ENCODE measurements at places on chromosomes 7 and 10.

DNA sequence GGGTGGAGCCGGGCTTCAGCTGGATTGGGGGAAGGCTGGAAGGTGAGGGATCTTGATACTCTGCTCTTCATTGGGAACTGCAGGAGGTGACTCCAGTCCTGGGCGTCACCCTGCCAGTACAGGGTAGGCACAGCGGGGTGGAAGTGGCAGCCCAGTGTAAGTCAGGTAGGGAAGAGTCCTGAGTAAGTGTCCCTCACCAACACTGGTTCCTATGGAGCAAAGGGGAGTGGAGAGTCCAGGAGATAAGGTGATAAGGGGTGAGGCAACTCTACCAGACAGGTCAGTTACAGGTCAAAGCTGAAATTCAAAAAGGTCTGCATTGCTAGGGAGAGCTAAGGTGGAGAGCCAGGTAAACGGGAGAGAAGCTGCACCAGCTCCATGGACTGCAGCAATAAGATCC is 145.6 kb upstream of the NFE2L3 start:
- DNase-seq = no peak

DNA sequence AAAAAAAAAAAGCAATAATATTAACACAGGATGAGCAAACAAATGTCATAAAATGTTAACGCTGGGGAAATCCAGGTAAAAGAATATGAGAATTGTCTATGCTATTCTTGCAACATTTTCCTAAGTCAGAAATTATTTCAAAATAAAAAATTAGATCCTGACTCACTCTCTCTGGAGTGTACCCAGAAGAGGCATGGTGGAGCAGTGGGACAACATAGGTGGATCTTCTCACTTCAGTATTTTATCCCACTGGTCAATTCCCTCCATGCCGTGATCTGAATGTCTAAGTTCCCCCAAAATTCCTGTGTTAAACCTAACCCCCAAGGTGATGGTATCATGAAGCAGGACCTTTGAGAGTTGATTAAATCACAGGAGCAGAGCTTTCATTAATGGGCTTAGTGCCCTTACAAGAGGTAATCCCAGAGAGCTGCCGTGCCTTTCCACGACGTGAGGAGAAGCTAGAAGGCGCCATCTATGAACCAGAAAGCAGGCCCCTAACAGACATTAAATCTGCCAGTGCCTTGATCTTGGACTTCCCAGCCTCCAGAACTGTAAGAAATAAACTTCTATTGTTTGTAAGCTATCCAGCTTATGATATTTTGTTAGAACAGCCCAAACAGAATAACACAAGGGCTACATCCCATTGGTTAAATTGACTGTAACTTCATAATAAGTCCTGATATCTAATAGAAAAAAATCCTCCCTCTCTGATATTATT is 35.2 kb downstream of the USP6NL start:
- no peak for DNase-seq

DNA sequence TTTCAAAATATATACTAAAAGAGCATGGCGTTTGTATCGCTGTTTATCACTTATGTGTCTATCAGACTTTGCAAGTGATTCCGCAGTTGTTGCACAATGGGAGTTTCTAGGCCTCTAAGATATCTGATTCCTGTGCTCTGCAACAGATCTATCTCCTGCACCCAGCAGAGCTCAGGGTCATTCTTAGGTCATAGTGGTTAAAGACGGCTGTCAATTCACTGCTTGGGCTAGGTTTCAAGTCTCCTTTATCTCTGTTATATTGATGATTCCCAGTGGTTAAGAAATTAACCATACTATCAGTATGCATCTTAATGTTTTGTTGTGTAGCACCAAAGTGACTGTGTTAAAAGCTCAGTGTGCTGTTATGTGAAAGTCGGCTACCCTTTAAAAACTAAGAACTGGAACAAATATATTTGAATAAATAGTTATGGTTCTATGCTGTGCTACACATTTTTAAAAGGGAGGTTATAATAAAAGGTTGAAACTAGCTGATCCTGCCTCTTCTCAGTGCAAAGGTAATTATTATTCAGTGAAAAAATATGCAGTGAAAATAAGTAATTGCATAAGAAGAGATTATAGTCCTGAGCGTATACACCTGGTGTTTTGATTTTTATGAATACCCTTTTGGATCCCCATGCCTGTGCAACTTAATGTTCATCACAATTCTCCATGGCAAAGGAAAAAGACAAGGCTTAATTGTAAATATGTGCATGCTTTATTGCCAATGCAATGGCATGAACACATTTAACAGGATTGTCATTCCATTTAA is 24.0 kb downstream of the HOXA1 start:
- no peak for DNase-seq

GRCh38 chr10:31803606-31804351 is 124.9 kb downstream of the ARHGAP12 start:
- no peak for DNase-seq

DNA sequence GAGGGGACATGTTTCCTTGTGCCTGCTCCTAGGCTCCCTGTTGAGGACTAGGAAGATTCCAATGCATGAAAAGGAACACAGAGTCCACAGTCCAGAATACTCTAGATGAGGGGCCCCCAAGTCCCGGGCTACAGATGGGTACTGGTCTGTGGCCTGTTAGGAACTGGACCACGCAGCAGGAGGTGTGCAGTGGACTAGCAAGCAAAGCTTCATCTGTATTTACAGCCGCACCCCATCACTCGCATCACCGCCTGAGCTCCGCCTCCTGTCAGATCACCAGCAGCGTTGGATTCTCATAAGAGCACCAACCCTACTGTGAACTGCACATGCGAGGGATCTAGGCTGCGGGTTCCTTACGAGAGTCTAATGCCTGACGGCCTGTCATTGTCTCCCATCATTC is 233.0 kb upstream of the MKLN1 start:
- DNase-seq = no peak

DNA sequence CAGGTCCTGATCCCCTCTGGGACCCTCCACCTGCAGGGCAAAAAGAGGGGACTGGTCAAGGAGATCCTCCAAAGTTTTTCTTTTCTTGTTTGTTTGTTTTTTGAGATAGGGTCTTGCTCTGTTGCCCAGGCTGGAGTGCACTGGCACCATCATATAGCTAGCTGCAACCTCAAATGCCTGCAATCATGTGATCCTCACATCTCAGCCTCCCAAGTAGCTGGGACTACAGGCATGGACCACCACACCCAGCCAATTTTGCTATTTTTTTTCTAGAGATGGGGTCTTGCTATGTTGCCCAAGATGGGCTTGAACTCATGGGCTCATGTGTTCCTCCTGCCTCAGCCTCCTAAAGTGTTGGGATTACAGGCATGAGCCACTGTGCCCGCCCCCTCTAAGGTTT is 41.0 kb downstream of the EPHB4 start:
- no peak for DNase-seq

- no peak for DNase-seq
These were observed 229.3 kb downstream of the USP6NL start for GRCh38 chr10:11382187-11382586.

Measured in AG09319 (cell line).